ENCODE measurements at places on chromosomes 6 and 20. TPM values are rescaled to one million over a fixed set of nuclear protein-coding genes. Genes with fewer than 3 reads are reported as not detected.
A peak's percentile ranks its signal among the peaks of the same experiment; 100 is the strongest.

- H3K4me1 ChIP-seq = no peaks in the 10 kb centered on the region
- H3K4me3 ChIP-seq = no peak overlapping the region
- H3K27ac ChIP-seq = no peak overlapping the region
- no peaks in the 10 kb centered on the region for H3K36me3 ChIP-seq
Measured at GRCh38 chr6:127177923-127178231, 59.4 kb downstream of the RSPO3 start.

DNA sequence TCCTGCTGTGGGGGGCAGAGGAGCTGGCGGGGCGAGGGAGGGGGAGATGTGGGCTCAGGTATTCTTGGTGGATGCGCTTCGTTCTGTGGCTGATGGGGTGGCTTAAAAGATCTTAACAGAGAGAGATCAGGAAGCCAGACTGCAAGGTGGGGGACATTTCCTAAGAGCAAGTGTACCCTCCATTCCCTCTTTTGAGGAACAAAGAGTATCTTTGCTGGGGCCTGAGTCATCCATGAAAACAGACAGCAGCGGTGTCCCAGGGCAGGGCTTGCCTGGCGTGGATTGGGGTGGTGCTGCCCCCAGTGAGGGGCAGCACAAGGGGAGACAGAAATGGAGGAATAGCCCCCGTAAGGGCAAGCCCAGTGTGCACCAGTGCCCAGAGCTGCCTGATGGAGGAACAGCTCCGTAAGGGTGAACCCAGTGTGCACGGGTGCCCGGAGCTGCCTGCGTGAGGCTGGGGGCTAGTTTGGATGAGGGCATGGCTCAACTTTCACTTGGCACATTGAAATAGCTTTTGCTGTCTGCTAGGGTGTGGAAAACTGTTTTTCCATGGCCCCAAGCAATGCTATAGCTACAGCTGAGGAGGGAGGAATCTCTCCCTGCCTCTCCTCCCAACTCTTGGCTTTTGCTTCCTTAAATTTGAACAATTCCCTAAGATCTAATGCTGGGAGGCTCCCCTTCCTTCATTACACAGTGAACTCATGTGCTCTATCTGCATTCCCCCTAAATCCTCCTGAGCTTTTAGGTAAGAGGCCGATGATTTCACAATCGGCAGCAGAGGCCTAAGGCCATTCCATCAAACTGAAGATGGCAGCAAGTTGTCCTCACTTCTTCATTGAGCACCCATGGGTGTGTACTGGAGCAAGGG lies 12.9 kb downstream of the MAPK13 start:
- H3K27me3 ChIP-seq = no peaks in the 10 kb centered on the region
- no peak overlapping the region for H3K4me3 ChIP-seq
- no peak overlapping the region for H3K27ac ChIP-seq

GRCh38 chr20:38243709-38244020 lies 16.9 kb downstream of the KIAA1755 start:
- no peak for DNase-seq
- peaks cover 4% of the 10 kb centered on the region for H3K4me1 ChIP-seq
- H3K36me3 ChIP-seq = no peaks in the 10 kb centered on the region
- H3K4me3 ChIP-seq = no peak overlapping the region
- no peaks in the 10 kb centered on the region for H3K27me3 ChIP-seq
- H3K27ac ChIP-seq = no peak overlapping the region

DNA sequence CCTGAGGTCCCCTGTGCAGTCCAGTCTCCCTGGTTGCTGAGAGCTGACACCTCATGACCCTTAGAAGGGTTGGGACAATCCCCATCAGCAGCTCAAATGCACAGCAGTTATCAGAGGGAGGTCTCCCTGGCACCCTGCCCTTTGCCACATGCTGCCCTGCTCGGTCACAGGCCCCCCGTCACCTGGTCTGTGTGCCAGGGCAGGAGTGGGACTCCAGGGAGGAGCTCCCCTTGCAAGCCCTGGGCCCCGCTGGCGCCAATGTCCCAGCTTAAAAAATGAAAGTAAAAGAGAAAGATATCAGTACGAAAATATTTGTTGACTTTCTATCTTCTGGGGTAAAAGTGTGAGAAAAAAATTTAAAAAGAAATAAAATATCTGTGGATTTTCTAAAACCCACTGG lies 68.1 kb upstream of the SLC22A16 start:
- no peak overlapping the region for H3K27ac ChIP-seq
- no peaks in the 10 kb centered on the region for H3K27me3 ChIP-seq
- H3K4me3 ChIP-seq = no peak overlapping the region
- H3K4me1 ChIP-seq = no peaks in the 10 kb centered on the region
- no peaks in the 10 kb centered on the region for H3K36me3 ChIP-seq
- no peak for DNase-seq

GRCh38 chr20:4775322-4776078 lies 53.8 kb downstream of the PRND start:
- no peaks in the 10 kb centered on the region for H3K36me3 ChIP-seq
- H3K4me1 ChIP-seq = no peaks in the 10 kb centered on the region
- no peak for DNase-seq
- no peak overlapping the region for H3K27ac ChIP-seq
- no peaks in the 10 kb centered on the region for H3K27me3 ChIP-seq
- H3K4me3 ChIP-seq = no peak overlapping the region

DNA sequence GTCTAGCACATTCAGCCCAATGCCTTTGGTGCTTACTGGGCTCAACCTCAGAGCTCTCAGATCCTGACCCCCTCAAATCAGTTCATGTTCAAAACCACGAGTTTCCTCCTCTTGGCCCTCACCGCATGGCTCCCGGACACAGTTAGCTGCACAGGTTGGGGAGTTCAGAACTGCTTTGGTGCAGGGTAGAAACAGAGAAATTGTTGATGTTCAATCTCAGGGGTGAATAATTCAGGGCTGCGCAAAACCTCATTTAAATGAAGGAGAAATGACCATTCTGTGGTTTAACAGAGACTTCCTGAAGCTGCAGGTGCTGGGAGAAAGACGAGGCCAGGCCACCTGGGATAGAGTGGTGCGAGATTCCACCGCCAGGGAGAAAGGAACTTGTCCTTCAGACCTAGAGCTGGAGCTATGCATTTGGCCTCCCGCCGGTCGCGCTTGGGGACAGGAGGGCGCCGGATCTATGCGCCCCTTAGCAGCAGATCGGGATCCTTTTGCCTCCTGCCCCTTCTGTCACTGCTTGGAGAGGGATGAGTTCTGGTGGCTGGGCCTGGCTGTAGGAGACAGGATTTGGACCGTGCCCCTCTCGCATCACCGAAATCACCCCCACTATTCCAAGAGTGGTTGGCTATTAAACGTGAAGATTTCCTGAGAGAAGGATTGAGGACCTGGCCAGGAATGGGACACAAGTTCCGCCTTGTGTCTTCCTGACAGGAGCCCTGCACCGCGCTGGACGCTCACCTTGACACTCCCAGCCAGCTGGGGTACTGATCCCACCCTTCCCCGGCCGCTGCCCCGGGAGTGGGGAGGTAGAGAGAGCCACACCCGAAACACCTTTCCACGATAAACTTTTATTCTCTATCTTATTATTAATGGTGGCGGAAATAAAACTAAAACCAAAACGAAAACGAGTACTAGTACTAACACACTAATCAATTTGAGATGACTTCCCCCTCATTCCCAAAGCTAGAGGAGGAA lies 767 bp upstream of the PAX1 start:
- H3K4me3 ChIP-seq = no peak overlapping the region
- H3K36me3 ChIP-seq = no peaks in the 10 kb centered on the region
- H3K4me1 ChIP-seq = peaks cover 14% of the 10 kb centered on the region
- no peak overlapping the region for H3K27ac ChIP-seq
- peaks cover 100% of the 10 kb centered on the region for H3K27me3 ChIP-seq
- no peak for DNase-seq

- no peak overlapping the region for H3K4me3 ChIP-seq
- peak; percentile 76 for DNase-seq
- no peaks in the 10 kb centered on the region for H3K36me3 ChIP-seq
- peaks cover 8% of the 10 kb centered on the region for H3K4me1 ChIP-seq
Measured at GRCh38 chr20:35768731-35769664, 2.8 kb upstream of the PHF20 start.

GRCh38 chr20:58942549-58942948 lies 38.5 kb upstream of the NELFCD start:
- DNase-seq = no peak
- H3K36me3 ChIP-seq = no peaks in the 10 kb centered on the region
- no peaks in the 10 kb centered on the region for H3K27me3 ChIP-seq
- H3K4me3 ChIP-seq = no peak overlapping the region
- no peaks in the 10 kb centered on the region for H3K4me1 ChIP-seq
- H3K27ac ChIP-seq = no peak overlapping the region

DNA sequence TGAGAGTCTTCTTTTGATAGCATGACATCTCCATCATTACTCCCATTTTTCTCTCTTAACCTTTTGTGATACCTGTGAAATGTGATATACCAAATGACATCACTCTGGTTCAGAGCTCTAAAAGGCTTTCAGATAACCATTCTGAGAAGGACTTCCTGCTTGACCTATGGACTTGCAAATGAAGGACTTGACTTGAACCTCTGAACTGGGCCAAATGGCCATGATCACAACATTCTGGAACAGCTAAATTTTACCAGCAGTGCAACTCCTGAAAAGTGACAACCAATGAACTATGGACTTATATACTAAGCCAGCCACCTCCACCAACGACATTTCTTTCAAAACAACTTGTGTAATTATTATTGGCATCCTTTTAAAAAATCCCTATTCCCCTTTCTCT lies 1085.8 kb upstream of the CITED2 start:
- H3K27ac ChIP-seq = no peak overlapping the region
- no peaks in the 10 kb centered on the region for H3K27me3 ChIP-seq
- H3K36me3 ChIP-seq = no peaks in the 10 kb centered on the region
- DNase-seq = no peak
- no peaks in the 10 kb centered on the region for H3K4me1 ChIP-seq
- no peak overlapping the region for H3K4me3 ChIP-seq

GRCh38 chr6:41921712-41921998 lies 356 bp downstream of the BYSL start:
- H3K4me3 ChIP-seq = peak overlapping the region; percentile 79
- H3K4me1 ChIP-seq = peaks cover 1% of the 10 kb centered on the region
- no peaks in the 10 kb centered on the region for H3K27me3 ChIP-seq

DNA sequence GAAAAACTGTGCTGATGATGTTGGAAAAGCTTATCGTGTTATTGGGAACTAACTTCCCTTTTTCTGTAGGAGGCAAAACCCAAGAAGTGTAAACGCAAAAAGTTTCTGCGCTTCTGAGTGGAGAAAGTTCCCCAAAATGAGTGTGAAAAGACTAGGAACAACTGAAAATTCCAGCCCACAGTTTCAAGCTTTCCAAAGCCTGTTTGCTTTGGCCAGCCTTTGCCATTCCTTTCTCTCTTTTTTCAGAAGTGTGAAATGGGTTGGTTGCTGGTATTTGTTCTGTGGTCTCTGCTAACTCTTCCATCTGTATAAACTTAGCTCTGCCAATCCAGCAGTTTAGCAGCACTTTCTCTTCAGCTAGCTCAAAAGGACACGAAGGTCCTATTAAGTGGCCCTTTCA lies 491.3 kb downstream of the MAFB start:
- H3K4me3 ChIP-seq = no peak overlapping the region
- no peaks in the 10 kb centered on the region for H3K4me1 ChIP-seq
- H3K27ac ChIP-seq = no peak overlapping the region
- no peaks in the 10 kb centered on the region for H3K27me3 ChIP-seq
- no peak for DNase-seq

- peaks cover 16% of the 10 kb centered on the region for H3K4me1 ChIP-seq
- H3K36me3 ChIP-seq = no peaks in the 10 kb centered on the region
- no peak overlapping the region for H3K4me3 ChIP-seq
- no peak for DNase-seq
Measured at GRCh38 chr6:7237653-7238188, 75.3 kb downstream of the SSR1 start.

GRCh38 chr6:23927935-23928334 lies 198.1 kb upstream of the NRSN1 start:
- H3K36me3 ChIP-seq = no peaks in the 10 kb centered on the region
- no peak overlapping the region for H3K27ac ChIP-seq
- H3K4me3 ChIP-seq = no peak overlapping the region

- H3K27me3 ChIP-seq = no peaks in the 10 kb centered on the region
- no peaks in the 10 kb centered on the region for H3K4me1 ChIP-seq
- peaks cover 15% of the 10 kb centered on the region for H3K36me3 ChIP-seq
- H3K4me3 ChIP-seq = no peak overlapping the region
- DNase-seq = no peak
- H3K27ac ChIP-seq = no peak overlapping the region
Measured at GRCh38 chr6:96795481-96795880, 41.8 kb downstream of the GPR63 start.

GRCh38 chr20:44219170-44219730 lies 8.7 kb upstream of the OSER1 start:
- H3K4me1 ChIP-seq = no peaks in the 10 kb centered on the region
- H3K27ac ChIP-seq = no peak overlapping the region
- DNase-seq = no peak
- H3K4me3 ChIP-seq = no peak overlapping the region

DNA sequence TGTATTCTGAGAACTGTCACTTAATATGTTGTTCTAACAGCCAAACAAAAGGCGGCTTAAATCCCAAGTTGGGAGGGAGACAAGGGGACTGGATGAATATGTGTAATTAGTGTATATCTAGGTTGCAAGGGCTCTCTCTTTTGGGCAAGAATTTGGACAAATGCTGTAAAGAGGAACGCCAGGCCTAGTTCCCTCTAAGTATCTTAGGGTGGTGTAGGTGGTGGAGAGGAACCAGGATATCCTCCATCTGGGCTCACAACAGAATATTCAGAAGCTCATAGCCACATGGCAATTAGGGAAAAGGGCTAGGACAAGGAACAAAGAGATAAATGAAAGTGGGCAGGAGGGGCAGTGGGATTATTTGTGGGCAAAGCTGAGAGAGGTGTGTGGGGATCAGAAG lies 149.5 kb downstream of the LRFN2 start:
- H3K27me3 ChIP-seq = no peaks in the 10 kb centered on the region
- H3K36me3 ChIP-seq = no peaks in the 10 kb centered on the region
- no peak overlapping the region for H3K4me3 ChIP-seq
- DNase-seq = no peak
- no peaks in the 10 kb centered on the region for H3K4me1 ChIP-seq

GRCh38 chr20:18009116-18009515 lies 40.3 kb downstream of the MGME1 start:
- H3K4me1 ChIP-seq = peaks cover 8% of the 10 kb centered on the region
- no peak for DNase-seq
- no peaks in the 10 kb centered on the region for H3K27me3 ChIP-seq
- no peak overlapping the region for H3K27ac ChIP-seq
- H3K4me3 ChIP-seq = no peak overlapping the region

- peaks cover 7% of the 10 kb centered on the region for H3K4me1 ChIP-seq
- no peaks in the 10 kb centered on the region for H3K36me3 ChIP-seq
- no peaks in the 10 kb centered on the region for H3K27me3 ChIP-seq
- H3K27ac ChIP-seq = no peak overlapping the region
- H3K4me3 ChIP-seq = no peak overlapping the region
Measured at GRCh38 chr6:166541876-166542579, 44.5 kb downstream of the RAMACL start.

NT5E gene
- 1.5 TPM for total RNA-seq

CDH4 gene
- 7.4 TPM for total RNA-seq

CD109 gene
- total RNA-seq = 4.9 TPM

FERMT1 gene
- total RNA-seq = 17.8 TPM

TFAP2C gene
- 5.8 TPM for total RNA-seq

RNF182 gene
- total RNA-seq = 13.0 TPM

GGTLC1 gene
- not detected for total RNA-seq

SLC13A3 gene
- 9.8 TPM for total RNA-seq

ACTL10 gene
- not detected for total RNA-seq

TLDC2 gene
- total RNA-seq = 0.34 TPM

CNBD2 gene
- 1.8 TPM for total RNA-seq

TUBB1 gene
- total RNA-seq = not detected

TTK gene
- 62.2 TPM for total RNA-seq
